Hypothalamus (tissue), 51 donors: ENCODE measurements at places on chromosomes 13 and 19.

DNA sequence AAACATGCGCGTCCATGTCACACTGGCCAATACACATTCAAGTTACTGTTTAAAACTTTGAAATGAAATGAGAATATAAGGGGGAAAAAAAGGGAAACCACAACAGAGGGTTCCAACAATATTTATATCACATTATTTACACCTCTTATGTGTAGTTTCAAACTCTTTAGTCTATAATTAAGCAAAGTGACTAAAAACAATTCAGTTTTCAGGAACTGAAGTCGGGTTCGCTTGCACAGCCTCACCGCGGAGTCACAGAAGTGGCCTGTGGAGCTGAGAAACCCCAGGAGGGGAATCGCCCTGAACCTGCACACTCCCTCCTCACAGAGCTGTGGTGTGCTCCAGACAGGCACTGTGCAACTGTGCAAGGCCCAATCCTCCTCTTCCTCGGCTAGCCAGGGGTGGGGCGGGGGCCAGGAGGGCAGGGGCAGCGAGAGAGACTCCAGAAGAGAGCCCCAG, 75.9 kb downstream of the STK24 start:
- no peak for DNase-seq

DNA sequence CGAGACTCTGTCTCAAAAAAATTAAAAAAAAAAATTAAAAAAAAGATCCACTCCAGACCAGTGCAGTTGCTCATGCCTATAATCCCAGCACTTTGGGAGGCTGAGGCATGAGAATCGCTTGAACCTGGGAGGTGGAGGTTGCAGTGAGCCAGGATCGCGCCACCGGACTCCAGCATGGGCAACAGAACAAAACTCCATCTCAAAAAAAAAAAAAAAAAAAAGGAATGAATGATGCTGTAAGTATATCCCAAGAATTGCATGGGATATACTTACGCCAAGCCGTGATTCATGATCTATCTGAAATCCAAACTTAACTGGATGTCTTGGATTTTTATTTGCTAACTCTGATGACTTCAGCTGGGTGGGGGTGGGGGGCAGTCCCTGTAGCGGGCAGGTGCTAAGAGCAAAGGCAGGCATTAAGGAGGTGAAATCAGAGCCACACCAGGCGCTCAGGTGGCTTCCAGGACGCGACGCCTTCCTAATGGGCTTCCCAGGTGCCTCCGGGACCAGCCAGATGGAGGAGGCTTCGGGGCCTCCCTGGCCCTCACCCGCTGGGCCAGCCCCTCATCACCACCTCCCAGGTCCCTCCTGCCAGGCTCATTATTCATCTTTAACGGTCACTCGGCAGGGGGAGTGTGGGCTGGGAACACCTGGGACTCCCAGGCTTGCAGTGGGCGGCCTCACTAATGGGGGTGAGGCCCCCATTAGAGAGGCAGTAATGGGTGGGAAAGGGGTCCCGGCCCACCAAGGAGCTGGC, 11.4 kb upstream of the FUT5 start:
- no peak for DNase-seq

DNA sequence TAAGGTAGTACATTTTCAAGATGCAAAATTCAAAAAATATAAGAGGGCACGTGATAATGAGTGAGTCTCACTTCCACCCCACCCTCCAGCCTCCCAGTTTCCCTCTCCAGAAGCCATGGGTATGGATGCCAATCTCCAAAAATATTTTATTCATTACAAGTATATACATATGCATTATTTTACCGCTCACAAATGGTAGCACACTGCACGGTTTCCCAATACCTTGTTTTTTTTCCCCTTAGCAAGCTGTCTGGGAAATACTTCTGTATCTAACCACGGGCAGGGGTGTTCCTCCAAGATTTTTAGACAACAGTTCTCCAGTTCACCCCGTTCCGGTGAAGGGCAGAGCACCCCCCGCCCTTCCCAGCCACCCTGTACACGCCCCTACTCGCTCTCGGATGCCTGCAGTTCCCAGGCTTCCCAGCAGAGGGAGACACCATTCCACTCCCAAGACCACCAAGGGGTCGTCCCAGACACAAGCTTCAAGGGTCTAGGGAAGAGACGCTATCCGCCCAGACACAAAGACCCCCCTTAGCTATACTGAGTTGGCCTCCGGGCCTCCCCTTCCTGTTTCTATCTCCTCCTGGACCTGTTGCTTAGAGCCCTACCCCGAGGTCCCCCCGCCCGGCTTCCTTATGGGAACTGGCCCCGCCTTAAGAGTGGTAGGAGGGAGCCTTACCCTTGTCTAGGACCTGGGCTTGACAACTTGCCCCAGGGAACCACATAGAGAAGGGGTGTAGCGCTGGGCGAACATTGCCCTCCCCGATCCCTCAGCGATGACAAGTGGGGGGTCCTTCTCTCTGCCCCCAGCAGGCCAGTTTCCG, 1.1 kb upstream of the FXYD3 start:
- peak; percentile 86 for DNase-seq

GRCh38 chr19:55461974-55462626, 658 bp upstream of the ISOC2 start:
- DNase-seq: no peak

- DNase-seq: no peak
These were observed 791 bp downstream of the PRKD2 start for GRCh38 chr19:46715975-46716671.
